Hematopoietic multipotent progenitor cell treated with erythropoietin and hydrocortisone succinate and interleukin-3 and kit ligand, for 6 days (in vitro differentiated cells): ENCODE measurements at places on chromosomes 16 and 17.

DNA sequence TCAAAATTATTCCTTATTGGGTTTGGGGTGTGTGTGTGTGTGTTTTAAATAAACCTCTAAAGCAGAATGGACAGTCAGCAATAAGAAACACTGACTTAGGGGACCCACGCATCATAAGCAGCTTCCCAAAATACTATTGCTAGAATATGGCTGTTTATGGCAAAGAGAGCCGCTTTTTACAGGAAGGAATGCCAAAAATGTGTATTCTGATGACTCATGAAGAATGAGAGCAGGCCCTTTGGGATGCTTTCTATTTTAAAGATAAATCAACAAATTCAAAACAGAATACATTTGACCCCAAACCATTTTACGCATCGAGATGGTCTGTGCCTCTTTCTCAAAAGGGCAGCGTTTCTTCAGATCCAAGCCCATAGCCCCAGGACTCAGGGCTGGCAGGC, 37.5 kb downstream of the ARHGAP17 start:
- DNase-seq, result no peak

GRCh38 chr17:63240106-63240505, 206.0 kb downstream of the CYB561 start:
- DNase-seq, result no peak

DNA sequence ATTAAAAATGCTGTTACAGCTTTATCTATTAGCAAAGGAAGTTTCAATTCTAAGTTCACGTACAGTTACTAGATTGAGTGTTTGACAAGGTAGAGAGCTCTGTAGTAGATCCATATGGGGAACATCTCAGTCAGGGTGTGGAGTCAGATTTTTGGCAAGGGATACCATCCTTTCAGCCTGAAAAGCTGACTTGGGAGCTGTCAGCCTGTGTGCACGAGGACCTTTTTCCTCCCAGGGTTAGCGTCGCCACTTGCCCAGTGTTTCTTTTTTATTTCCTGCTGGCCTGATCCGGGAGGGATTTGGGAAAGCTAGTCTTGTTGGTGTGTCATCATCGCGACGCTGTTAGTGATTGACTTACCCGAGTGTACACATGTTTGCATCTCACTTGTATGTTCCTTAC, 29.5 kb downstream of the WWOX start:
- no peak for DNase-seq

DNA sequence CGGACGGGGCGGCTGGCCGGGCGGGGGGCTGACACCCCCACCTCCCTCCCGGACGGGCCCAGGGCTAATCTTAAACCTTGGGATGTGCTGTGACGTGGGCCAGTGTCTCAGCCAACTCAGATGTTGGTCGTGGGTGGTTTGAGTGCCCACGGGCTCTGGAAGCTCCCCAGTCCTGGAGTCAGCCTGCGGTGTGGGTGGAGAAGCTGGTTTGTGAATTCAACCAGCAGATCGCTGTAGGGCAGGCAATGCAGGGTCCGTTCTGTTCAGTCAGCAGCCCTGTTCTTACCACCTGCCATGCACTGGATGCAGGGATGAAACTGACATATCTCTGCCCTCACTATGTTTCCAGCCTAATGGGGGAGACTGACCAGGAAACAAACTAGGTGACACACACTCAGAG, 8.0 kb upstream of the ZNF500 start:
- DNase-seq, result no peak

GRCh38 chr17:76271669-76272540, 6.8 kb downstream of the UBALD2 start:
- no peak for DNase-seq

DNA sequence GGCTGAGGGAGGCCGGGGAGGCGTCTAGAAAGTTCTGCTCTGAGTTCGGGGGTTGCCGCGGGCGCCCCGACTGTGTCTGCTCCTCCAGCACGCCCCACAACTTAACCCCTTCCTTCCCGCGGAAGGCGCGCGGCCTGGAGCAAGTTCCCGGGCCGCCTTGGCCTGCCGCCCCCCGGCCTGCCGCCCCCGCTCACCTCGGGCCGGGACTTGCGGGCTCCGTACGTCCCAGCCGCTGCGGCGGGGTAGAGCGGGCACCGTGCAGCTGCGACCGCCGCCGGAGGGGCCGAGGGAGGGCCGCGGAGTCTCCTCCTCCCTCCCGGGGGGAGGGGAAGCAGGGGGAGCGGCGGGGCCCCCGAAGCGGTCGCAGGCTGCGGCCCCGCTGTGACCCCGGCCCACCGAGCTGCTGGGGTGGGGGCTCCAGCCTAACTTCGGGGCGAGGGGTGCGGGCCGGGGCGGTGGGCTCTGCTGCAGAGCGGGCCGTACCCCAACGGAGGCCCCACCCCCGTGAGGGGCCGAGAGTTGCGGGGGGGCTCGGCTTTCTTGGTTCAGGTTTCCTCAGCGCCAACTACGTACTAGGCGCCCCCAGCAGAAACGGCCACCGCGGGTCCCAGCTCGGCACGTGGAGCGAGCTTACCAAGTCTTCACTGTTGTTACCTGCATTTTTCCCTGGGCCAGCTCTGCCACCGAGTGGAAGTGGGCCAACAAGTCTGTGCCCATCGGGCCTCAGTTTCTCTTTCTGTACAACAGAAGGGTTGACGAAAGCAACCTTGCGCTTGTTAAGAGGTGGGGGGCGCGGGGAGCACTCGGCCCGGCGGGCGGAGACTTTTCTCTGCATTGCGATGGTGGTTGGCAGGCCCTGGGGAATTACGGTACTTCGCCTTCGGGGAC, at the start of gene CCDC102A:
Gene CCDC102A, minus strand, starts transcription at position 266 of the 888 bp plus-strand sequence. CDS start 7,394 bp downstream, outside the sequence.
- peak; percentile 39 for DNase-seq

GRCh38 chr17:58370309-58370708, 18.3 kb upstream of the SUPT4H1 start:
- DNase-seq, result no peak

DNA sequence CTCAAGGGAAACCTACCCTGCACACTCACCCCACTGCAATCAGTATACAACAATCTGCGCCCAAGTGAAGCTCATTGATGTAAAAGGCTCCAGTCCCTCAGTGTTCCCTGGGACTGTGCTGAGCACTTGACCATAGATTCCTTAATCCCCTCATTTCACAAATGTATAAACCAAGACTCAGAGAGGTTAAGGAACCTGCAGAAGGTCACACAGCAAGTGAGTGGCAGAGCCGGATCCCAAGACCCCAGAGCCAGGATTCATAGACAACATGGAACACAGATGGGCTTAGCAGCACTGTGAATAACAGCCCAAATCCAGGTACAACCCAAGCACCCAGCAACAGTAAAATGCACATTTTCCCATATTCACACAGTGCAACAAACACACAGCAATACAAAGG, 225.7 kb downstream of the C16orf78 start:
- no peak for DNase-seq

GRCh38 chr17:68248199-68248825, 469 bp downstream of the AMZ2 start:
- peak; percentile 50 for DNase-seq

DNA sequence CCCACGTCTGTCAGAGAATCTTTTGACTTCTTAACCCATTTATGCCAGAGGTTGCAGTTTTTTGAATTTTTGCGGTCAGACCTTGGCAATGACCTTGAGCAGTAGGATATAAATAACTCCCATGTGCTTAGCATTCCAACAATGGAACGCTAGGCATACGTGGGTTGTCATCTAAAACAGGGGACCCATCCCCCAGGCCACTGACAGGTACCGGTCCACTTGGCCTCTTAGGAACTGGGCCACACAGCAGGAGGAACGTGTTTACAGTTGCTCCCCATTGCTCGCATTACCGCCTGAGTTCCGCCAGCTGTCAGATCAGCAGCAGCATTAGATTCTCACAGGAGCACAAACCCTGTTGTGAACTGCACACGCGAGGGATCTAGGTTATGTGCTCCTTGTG, 76.8 kb upstream of the LGALS9 start:
- no peak for DNase-seq
